Activated naive CD8-positive, alpha-beta T cell treated with anti-CD3 and anti-CD28 coated beads, Interleukin-2, amount 10 ng/mL, durations not matched to agents 7 days and 5 days (primary cell): ENCODE measurements at places on chromosomes 2 and 18. TPM values are rescaled to one million over a fixed set of nuclear protein-coding genes. Genes with fewer than 3 reads are reported as not detected.

SP140L gene
- total RNA-seq, result 107 TPM

LRP1B gene
- total RNA-seq, result not detected

LOXL3 gene
- 0.42 TPM for total RNA-seq

GRCh38 chr2:31297751-31298150 lies 63.8 kb downstream of the EHD3 start:
- DNase-seq, result no peak

DNA sequence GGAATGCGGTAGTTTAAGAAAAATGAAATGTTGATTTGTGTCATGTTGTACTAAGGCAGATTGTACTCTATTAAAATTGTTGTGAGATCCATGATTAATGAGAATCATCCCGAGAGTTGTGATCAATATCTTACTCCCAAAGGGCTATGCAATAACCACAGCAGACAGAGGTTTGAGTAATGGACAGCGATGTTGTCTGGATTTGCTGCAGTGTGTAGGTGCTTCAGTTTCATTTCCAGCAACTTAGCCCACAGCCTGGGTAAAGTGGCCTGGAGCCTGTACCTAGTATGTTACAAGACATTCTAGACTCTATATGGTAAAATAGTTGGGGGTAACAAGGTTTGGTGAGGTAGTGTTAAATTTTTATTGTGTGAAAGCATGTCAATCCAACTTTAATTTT lies 794.3 kb upstream of the CDH7 start:
- no peak for DNase-seq

- no peak for DNase-seq
Measured at GRCh38 chr2:122078451-122078850, 323.0 kb downstream of the TSN start.

GULP1 gene
- total RNA-seq, result not detected
